Hematopoietic multipotent progenitor cell treated with erythropoietin and hydrocortisone succinate and interleukin-3 and kit ligand, for 4 days (in vitro differentiated cells): ENCODE measurements at places on chromosomes 12 and 14.
A peak's percentile ranks its signal among the peaks of the same experiment; 100 is the strongest.

GRCh38 chr14:101849125-101849524, 87.6 kb downstream of the PPP2R5C start:
- peak; percentile 80 for DNase-seq

- no peak for DNase-seq
Observed at GRCh38 chr14:49636866-49637265, 1.8 kb upstream of the DNAAF2 start.

DNA sequence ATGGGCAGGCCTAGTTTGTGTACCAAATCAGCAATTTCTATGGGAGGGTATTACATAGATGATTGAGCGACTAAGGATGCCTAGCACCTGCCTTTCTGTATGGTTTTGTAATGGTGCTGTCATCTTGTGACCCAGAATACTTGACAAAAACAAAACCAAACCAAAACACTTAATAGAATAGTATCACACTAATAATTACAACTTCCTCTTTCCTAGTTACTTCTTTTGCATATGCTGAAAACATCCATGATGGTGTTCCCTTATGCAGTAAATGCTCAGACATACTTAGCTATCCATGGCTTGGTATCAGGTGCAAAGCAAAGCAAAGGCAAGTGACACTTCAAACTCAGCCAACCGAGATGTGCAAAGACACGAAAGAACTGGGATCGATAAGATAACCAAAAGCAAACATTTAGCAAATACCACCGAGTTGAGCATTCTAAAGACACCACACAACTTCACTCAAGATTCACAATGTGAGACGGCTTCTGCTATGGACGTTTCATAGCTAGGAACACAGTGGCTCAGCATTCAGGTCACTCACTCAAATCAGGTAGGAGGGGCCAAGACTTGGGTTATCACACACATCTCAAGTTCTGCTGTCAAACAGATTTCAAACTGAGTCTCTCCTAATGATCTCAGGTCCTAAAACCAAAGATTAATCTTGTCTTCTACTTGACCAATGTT, 24.3 kb downstream of the PPP1CC start:
- no peak for DNase-seq

GRCh38 chr14:95483309-95484165, 32.9 kb downstream of the SYNE3 start:
- DNase-seq, result no peak

GRCh38 chr14:88613552-88614010, 50.7 kb downstream of the ZC3H14 start:
- DNase-seq, result peak; percentile 76

GRCh38 chr12:124771462-124772288, 92.0 kb downstream of the SCARB1 start:
- DNase-seq, result peak; percentile 87
